ENCODE measurements at places on chromosomes 13 and 19.
A peak's percentile ranks its signal among the peaks of the same experiment; 100 is the strongest.

DNA sequence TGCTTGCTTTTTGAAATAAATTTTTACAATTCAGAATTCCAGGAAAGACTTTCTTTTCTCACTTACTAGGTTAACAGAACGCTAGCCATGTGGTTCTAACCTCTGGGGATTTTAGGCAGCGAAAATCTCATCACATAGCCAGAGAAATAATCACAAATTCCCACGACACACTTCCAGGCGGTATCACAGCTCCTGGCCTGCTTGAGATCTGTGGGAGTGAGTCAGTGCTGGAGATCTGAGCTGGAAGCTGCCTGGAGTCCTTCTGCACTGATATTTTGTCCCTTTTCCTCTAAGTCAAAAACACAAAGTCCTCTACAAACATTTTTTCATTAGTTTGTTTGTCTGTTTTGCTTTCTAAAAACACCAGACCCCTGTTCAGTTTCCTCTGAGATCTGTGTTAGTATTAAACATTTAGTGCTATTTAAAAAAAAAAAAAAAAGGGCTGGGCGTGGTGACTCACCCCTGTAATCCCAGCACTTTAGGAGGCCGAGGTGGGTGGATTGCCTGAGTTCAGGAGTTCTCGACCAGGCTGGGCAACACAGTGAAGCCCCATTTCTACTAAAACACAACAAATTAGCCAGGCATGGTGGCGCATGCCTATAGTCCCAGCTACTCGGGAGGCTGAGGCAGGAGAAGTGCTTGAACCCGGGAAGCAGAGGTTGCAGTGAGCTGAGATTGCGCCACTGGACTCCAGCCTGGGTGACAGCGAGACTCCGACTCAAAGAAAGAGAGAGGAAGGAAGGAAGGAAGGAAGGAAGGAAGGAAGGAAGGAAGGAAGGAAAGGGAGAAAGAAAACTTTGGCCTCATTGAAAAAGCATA, 12.2 kb upstream of the UBE2L5 start:
- DNase-seq, result no peak

DNA sequence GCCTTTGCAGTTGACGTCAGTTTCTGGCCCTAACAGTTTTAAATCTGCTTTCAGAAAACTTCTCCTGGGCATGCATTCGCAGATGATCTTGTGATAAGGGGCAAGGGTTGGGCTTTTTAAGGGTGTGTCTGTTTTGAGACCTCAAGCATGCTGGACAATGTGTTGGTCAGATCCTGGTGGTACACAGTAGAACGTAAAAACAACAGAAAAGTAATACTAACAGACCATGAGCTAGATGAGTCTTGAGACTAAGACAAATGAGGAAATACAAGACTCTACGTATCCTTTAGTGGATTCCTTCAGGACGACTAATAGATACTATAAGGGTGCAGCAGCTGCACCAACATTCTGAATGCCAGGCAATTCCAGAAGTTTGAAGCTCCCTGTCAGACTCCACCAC, 237.6 kb downstream of the DNAJC15 start:
- DNase-seq, result no peak

- no peak for DNase-seq
Observed at GRCh38 chr13:99363949-99364348, 56.8 kb upstream of the GPR183 start.

- peak; percentile 79 for DNase-seq
Observed at GRCh38 chr19:49133621-49134454, 14.5 kb downstream of the PPFIA3 start.

DNA sequence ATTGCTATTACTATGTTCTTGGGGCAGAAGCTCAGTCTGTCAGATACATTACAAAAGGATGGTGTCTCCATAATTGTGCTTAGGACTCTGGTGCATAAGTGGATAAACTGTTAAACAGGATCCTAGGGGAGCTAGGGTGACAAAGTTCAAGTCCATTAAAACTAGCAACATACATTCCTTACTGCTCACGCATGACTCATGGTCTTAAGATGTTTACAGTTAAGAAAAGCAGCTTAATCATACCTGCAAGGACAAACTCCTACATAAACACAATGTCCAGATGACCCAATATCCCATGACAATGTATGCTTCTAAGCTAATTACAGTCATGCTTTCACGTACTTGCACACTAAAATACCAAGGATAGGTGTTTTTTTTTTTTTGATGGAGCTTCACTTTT, 3.5 kb upstream of the ZNF701 start:
- no peak for DNase-seq

DNA sequence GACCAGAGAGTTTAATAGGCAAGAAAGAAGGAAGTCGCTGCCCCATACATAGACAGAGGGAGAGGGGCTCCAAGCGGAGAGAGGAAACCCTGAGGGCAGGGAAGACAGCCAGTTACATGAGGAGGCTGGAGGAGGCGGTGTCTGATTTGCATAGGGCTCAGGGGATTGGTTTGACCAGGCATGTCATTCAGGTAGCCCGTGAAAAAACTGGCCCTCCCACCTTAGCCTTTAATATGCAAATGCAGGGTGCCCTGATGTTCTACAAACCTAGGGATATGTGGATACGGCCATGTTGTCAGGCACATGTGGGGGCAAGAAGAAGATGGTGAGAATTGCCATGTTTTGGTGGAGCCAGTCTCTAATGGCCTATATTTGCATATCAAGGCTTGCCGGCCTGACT, 1461.6 kb downstream of the PCDH9 start:
- DNase-seq, result no peak

DNA sequence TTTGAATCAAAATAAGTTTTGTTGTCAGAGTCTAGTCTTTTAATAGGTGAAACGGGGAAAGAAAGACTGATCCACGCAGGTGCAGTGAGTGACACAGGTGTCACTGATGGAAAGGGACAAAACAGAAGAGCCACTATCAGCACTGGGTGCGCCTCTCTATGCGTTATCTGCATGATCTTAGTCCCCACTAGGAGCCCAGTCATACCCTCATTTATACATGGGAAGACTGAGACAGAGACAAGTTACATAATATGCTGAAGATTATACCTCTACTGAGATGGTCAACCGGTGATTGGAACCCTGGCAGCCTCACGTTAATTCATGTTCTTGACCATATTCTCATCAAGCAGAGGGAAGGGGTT, 3.4 kb downstream of the LRCH1 start:
- DNase-seq, result no peak

DNA sequence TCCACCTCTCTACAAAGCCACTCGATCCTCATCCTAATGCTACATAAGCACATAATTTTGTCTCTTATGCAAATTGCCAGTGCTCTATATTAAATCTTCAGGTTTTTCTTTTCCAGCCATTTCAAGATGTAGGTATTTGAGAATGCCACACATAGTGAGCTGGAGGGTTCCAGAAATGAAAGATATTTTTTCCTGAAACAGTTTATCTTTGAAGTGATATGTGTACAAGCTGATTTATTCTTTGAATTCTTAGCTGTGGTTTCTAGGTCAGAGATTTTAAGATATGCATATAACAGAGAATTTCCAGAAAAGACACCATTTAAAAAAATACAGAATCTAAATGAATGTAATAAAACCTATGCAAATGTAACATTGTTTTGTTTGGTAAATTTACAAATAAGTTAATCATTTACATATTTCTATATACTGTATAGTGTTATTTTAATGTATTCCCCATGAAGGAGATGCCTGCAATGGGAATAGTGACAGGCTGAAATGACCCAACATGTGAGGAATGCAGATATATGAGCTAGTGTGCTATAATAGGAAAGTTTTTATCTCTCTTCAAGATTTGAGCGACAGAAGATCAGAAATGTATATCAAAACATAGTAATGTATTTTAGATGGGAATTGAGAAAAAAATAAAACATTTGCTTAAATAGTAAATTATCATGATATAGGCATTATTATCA, 570.2 kb downstream of the SLITRK1 start:
- no peak for DNase-seq

DNA sequence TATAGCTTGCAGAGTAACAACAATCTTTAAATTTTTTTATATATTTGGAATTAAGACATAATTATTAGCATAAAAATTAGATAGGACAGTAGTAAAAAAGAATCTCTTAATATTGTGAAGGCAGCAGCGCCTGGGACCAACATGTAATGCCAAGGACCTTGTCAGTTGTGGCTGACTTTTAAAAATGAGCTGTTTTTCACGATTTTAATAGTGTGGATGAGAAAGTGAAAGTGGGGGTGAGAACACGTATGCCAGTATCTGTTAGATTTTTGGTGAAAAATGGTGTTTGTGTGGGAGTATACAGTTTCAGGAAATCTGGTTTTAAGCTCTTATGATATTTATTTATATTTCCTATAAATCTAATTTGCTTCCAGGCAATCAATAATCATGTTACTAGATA, 125.2 kb downstream of the LMO7 start:
- DNase-seq, result no peak

GRCh38 chr13:65149687-65150086, 2080.4 kb downstream of the PCDH9 start:
- no peak for DNase-seq

- DNase-seq, result peak; percentile 76
Observed at GRCh38 chr19:3471954-3472655, 8.2 kb downstream of the SMIM24 start.

DNA sequence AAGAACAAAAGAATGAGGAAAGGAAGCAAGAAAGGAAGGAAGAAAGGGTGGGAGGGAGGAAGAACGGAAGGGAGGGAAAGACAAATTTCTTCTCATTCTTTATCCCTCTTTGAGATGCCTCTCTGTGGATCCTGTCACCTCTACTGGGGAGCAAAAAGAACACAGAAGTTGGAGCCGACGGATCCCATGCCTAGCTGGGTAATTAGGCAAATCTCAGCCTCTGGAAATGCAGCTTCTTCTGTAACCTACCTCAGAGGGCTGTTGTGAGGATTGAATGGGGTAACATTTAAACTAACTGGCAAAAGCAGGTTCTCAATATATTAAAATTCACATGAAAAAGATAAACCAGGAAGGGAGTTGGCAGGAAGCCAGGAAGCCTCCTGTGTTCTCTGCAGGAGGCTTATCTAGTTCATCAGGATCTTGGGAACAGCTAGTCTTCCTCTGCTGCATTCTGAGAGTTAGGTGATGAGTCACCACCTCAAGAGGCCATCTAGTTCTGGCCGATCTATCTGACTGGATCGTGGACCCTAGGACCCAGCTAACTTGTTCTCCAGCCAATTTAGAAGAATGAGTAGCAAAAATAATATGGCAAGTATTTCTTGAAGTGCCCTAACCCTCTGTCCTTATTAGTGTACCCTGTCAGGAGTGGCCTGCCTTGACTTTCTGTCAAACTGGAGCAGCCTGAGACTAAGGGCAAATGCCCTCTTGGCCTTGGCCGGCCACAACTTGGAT, 15.2 kb upstream of the CPB2 start:
- DNase-seq, result no peak

DNA sequence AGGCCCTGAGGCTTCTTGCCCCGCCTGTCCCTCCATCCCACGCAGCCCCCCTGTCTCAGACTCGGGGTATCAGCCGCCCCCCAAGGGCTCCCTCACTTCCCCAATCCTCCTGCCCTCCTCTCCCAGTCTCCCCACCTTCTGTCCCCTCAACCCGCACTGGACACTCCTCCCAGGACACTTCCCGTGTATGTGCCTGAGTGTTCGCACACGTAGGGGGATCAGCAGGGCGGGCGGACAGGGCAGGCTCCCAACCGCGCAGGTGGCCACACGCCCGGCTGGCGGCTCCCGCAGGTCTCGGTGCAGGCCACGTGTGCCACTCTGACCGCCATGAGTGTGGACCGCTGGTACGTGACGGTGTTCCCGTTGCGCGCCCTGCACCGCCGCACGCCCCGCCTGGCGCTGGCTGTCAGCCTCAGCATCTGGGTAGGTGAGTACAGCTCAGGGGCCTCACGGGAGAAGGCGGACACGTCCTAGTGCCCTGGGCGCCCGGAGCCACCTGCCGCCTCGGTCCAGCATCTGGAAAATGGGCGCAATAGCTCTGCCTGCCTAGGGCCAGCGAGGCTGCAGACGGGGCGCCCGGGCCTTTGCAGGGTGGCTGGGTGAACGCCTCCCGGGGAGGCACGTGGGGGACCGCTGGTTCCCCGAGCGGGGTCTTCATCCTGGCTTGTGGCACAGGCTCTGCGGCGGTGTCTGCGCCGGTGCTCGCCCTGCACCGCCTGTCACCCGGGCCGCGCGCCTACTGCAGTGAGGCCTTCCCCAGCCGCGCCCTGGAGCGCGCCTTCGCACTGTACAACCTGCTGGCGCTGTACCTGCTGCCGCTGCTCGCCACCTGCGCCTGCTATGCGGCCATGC, 2.3 kb downstream of the KISS1R start:
- peak; percentile 62 for DNase-seq

GRCh38 chr19:4534836-4535658, at the start of gene PLIN5:
Gene PLIN5 (minus strand): TSS chr19:4535224. CDS start chr19:4534074, 1,150 bp downstream.
- peak; percentile 74 for DNase-seq

DNA sequence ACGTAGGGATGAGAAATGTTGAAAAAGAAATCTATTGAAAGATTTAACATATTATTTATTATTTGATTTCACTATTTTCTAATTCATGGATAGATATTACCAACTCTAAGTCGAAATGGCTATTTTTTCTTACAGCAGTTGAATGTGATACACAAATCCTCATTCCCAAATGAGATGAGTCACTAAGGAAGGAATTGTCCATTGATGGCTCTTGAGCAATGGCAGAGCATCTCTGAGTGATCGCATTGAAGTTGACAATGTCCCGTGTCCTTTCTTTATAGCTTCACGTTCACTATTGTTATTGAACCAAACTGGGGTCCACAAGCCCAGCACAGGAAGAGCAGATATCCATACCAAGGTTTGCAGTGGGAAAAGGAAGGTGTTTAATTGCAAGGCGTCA, 648.3 kb upstream of the SPRY2 start:
- DNase-seq, result no peak

GRCh38 chr19:2081873-2082810, 14.0 kb downstream of the MOB3A start:
- peak; percentile 69 for DNase-seq

- DNase-seq, result peak; percentile 28
Observed at GRCh38 chr19:7292950-7293761, 1.1 kb downstream of the INSR start.

- DNase-seq, result no peak
Observed at GRCh38 chr13:90416519-90416918, 931.0 kb upstream of the MIR17HG start.

DNA sequence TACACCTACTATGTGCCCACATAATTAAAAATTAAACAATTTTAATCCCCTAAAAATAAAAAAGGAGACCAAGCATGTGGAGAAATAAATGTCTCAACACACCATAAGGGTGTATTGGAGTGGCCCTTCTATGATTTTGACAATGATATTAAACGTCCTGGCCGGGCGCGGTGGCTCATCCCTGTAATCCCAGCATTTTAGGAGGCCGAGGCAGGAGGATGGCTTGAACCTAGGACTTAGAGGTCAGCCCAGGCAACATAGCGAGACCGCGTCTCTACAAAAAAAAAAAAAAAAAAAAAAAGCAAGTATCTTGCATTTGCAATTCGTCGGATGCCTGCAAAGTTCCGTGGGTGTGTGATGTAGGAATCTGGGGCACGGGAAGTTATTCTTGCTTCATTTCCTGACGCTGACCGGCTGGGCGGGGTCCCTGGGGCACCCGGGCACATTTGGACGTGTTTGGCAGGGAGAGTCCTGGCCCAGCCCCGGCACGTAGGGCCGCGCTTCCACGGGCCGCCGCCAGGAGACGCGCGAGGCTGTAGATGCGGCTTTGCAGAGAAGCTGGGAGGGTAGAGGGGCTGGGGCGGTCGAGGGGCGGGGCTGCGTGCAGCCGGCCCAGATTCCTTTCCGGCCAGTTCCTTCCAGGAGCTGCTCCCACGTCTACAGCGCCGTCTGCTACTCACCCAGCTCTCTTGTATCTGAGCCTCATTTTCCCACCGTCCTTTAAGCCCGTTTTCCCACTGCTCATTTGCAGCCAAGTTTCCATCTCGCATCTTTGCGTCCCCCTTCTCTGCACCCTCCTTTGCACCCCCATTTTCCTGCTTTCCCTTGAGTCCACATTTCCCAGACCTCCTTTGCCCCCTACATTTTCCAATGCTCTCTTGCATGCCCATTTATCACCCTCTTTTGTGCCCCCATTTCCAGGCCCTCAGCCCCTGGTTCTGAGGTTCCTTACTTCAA, 2.2 kb upstream of the TSPAN16 start:
- DNase-seq, result peak; percentile 92

Measured in stimulated activated CD8-positive, alpha-beta memory T cell treated with anti-CD3 and anti-CD28 coated beads, Interleukin-4, amount 100 ng/mL, for 48 hours (primary cell).